ENCODE measurements at places on chromosomes 1 and 21. TPM values are rescaled to one million over a fixed set of nuclear protein-coding genes. Genes with fewer than 3 reads are reported as not detected.

Gene WNT4
- polyA plus RNA-seq = 17.6 TPM

Gene TRIM45
- polyA plus RNA-seq = 18.2 TPM

Gene PRKCZ
- 27.4 TPM for polyA plus RNA-seq

Gene SPRR2G
- not detected for polyA plus RNA-seq

Gene C1QA
- 19.5 TPM for polyA plus RNA-seq

Gene ATAD3B
- 57.2 TPM for polyA plus RNA-seq

GRCh38 chr1:35571263-35571662 is 1.9 kb upstream of the TFAP2E start:
- DNase-seq = no peak

GRCh38 chr1:13864760-13865159 is 164.8 kb downstream of the PRDM2 start:
- no peak for DNase-seq

GRCh38 chr1:22971611-22972405 is 858 bp downstream of the LACTBL1 start:
- DNase-seq = no peak

DNA sequence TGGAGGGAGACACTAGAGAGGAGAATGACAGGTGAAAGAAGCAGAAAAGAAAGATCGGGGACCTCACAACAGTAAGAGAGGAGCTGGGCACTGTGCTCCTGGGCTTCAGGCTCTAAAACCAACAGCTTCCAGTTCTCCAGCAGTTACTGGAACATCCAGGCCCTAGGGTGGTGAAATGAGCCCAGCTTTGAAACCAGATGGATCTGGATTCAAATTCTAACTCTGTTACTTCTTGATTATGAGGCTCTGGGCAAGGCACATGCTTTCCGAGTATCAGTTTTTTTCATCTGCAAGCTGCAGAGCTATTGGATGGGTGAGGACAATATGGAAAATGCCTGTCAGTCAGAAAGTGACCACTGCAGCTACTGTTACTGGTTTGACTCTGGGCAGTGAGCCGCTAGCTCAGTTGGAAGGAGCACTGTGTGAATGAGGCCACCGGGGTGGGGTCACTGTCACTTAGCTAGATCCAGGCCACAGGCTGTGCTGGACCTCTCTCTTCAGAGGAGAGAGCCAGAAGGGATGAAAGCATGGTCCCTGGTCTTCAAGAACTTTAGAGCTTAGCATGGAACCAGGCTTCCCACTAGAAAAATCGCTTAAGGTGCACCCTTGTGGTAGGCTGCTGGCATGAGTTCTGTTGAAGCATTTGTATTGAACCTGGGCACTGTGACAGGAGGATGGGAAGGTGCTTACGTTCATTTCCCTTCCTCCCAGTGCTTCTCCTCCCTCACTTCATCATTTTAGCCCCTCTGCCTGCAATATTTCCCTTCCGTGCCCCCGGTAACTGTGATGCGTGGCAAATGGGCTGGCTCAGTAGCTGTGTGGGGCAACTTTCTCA is 12.2 kb downstream of the PLEKHO1 start:
- no peak for DNase-seq

GRCh38 chr1:1035291-1035943 is 15.5 kb downstream of the AGRN start:
- no peak for DNase-seq

DNA sequence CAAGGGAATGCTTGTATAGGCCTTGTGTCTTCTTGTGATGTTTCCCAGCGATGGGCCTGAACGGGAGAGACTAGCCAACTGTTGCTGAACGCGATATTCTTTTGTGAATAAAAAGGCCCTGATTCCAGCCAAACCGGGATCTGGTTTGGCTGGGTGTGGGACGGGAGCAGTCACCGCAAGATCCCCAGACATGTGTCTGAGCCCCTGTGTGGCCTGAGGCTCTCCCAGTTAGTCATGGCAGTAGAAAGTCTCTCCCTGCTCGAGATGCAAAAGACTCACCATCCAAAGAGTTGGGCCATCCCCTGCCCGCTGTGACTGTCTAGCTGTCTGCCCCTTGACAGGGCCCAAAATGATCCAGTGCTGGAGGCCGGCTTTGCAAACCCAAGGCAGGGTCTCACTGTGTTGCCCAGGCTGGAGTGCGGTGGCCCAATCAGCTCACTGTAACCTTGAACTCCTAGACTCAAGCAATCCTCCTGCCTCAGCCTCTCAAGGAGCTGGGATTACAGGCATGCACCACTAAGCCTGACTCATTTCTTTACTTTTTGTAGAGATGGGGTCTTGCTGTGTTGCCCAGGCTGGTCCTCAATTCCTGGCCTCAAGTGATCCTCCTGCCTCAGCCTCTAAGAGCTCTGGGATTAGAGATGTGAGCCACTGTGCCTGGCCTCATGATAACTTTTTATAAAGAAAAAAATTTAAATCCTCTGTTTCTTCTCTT is 56.4 kb downstream of the KIF26B start:
- no peak for DNase-seq

DNA sequence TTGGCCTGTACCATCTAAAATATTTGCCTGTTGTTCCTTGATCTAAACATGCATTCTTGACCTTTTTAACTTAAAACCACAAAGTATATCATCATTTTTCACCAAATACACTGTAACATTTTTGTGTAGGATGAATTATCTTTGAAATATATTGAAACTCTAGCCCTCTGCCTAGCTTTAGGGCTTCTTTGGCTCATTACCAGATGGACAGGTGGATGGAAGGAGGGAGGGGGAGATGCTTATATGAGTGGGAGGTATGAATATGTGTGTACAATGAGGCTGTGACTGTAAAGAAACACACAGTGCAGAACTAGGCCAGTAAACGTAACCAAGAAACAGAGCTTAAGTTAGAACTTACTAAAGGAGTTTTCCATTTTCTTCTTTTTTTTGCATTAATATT is 118.5 kb downstream of the ESRRG start:
- no peak for DNase-seq

GRCh38 chr1:39671793-39672550 is at the start of gene NT5C1A:
Gene NT5C1A, minus strand, starts transcription at chr1:39672107. Its CDS starts 69 bp downstream, at chr1:39672038.
- no peak for DNase-seq

DNA sequence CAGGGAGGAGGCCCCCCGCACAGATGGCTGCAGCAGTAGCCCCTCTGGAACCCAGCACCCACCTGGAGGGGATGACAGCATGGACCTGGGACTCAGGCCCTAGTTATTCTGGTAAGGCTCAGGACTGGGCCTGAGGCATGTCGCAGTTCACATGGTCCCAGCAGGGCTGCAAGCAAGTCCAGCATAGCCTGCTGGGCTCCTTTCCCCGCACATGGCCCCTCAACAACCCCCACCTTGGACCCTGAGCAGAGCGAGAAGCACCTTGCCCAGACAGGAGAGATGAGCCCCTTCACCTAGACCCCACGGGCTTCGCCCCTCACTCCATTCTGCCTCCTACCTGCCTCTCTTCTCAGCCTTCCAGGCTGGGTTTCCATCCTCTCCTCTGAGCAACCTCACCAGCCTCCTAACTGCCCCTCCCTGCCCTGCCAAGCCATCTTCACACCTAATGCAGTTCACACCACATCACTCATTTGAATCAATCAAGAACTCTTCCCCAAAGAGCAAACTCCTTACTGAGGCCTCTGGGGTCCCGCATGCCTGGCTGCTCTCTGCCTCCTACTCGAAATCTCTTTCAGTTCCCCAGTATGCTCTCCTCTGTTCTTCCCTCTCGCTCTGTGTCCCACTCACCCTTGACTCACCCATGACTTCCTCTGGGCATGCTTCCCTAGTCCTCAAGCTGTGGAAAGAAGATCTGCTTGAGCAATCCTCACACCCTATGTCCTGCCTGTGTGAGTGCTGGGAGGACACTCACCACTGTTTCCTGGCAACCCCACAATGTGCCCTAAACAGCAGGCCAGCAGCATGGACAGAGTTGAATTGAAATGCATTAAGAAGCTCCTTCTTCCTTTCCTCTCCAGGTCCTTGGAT is 9.4 kb upstream of the THEMIS2 start:
- DNase-seq = peak; percentile 65

DNA sequence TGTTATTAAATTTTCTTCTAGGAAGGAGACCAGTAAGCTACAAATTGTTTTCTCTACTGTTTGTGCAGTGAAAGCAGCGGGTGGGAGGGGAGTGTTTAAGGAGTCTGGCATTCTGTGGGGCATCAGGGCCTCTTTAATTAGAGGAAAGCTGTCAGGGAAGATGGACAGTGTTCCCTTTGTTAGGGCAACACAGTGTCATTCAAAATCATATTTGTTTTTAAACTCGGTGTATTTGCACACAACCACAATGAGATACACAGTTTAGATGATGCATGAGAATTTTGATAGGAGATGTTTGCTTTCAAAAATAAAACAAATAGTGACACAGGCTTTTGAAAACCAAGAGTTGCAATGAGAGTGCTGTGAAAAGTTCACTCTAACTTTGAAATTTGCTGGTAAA is 15.1 kb upstream of the ST6GALNAC3 start:
- DNase-seq = no peak

DNA sequence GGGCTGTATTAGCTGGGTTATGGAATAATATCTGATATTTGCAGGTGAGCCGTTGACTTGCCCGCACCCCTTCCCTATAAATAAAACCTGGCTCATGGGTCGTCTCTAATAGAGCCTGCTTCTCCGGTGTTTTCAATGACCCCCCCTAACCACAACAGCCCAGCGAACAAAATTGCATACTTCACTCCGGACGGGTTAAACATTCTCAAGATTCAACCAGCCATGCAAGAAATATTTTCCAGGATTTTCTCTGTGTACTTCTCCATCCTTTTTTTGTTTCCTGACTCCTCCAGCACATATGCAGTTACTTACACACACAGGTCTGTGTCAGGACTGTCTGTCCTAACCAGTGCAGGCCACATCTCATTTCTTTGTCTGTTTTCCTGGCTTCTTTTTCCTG is 267.7 kb downstream of the ZNF648 start:
- no peak for DNase-seq

GRCh38 chr1:97364086-97364485 is 556.7 kb downstream of the DPYD start:
- DNase-seq = no peak

DNA sequence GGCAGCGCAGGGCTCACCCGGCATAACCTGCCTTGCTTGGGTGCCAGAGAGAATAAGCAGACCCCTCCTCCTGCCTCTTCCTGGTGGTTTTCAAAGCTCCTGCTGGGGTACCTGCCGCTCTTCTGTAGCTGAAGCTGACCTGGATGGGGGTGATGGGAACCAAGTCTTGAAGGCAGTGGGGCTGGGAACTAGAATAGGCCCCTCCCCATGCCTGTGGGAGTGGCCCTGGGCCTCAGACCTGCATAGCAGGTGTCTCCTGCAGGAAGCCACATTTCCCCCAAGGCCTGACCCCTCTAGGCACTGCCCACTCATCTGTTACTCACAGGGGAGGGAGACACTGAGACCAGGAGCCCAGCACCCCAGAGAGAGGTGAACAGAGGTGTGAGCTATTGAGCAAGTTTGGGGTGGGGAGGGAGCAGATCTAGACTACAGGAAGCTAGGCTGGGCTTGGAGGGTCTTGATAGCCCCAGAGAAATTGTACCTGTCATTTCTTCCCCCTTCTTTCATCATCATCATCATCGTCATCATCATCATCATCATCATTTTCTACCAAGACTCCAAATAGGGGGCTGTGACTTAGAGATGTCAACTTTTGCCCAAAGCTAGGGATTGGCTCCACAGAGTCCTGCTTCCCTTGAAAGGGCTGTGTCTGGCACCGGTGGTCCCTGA is 10.1 kb downstream of the PADI1 start:
- no peak for DNase-seq

DNA sequence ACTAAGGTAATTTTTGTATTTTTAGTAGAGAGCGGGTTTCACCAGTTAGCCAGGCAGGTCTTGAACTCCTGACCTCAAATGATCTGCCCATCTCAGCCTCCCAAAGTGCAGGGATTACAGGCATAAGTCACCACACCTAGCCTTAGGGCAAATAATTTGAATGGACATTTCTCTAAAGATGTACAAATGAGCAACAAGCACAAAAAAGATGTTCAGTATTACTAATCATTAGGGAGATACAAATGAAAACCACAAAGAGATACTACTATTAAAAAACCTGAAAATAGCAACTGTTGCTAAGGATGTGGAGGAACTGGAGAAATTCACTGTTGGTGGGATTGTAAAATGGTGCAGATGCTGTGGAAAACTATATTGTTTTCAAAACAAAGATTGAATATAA is 79.1 kb downstream of the GABPA start:
- DNase-seq = no peak

DNA sequence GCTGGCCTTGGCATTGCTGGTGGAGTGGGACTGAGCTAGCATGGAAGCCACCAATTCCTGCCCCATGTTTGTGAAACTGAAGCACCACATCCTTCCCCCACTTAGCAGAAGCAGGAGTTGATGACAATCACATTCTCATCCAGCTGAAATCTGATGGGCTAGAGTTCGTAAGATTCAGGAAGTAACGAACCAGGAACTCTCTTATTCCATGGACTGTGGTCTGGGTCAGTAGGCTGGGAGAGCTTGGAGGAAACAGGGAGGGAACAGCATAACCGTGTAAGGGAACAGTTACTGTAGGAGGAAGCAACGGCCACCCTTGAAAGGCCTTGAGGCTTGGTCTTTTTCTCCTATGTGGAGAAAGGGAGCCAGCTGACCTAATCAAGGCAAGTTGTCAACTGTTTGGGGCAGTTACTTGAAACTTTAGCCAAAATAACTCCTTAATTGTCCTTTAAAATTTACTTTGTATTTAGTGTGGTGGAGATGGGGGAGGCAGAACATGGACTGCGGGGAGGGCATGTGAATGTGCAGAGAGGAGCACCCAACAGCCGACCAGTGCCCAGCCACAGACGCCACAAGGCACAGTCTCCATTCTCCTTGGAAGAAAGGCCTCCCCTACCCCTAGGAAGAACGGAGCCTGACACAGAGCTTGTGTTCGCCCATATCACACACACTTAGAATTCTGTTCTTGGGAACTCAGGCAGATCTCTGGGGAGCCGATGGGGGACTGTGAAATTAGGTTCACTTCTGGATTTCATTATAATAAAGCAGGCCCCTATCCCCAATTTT is 2.0 kb upstream of the COQ8A start:
- DNase-seq = no peak

GRCh38 chr1:12405325-12406210 is 175.7 kb downstream of the VPS13D start:
- DNase-seq = no peak

GRCh38 chr1:24319312-24319863 is at the start of gene GRHL3:
Gene GRHL3, plus strand, starts transcription at chr1:24319357. Its CDS starts 195 bp downstream, at chr1:24319552.
- peak; percentile 70 for DNase-seq

GRCh38 chr1:7962014-7962335 is 464 bp downstream of the PARK7 start:
- DNase-seq = no peak

DNA sequence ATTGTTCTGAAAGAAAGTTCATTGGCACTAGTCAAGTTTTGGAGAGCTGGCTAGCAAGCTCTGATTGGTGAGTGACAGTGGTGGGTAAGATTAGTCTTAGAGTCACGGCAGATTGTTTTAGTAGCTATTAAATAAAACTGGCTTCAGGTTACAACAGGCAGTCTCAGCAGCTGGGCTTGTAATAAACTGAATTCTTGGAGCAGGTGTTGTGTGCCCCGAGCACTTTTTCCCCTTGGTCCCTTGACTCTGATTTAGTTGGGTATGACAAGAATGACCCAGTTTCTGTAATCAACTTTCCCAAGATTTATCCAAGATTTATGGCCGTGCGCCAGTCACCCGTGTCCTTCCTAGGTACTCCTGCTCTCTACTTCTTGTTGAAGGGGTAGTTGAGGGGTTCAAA is 40.2 kb downstream of the TBCE start:
- no peak for DNase-seq
